Suppressor macrophage (primary cell): ENCODE measurements at places on chromosomes 2 and 18.

DNA sequence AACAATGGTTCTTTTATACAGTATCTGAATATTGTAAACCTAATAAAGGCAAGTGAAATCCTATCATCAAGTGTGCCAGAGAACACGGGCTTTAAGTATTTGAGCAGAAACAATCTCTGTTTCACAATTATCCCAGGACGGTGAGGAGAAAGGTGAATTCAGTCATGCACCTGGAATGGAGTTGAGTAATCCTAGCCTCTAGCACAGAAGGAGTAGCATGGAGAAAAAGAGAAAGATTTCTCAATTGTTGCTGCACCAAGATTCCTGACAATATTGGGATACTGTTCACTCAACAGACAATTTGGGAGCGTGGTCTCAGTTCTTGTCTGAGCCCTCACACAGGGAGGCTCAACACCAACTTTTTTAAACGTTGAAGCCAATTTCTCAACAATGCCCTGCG, 510.6 kb downstream of the SOX11 start:
- DNase-seq = no peak

- DNase-seq = no peak
These were observed 173.4 kb upstream of the SATB2 start for GRCh38 chr2:199631129-199631528.

DNA sequence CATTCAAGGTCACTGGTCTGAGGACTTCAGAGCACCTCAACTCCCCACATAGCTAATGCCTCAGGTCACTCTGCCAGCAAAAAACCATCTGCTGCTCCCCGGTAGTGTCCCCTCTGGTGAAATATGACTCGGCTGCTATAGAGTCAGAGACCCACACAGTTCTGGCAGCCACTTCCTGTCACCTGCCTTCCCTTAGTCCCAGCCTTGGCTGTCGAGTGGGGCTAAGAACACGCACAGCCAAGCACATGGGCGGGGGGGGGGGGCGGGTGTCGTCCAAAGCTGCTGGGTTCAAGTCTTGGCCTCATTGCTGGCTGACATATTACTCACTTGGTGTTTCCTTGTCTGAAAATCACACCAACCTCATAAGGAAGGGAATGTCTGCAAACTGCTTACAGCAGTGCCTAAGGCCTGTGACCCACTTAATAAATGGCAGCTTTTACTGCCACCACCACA, 37.5 kb downstream of the POLR1A start:
- peak; percentile 62 for DNase-seq

- no peak for DNase-seq
These were observed 1359.7 kb upstream of the NRXN1 start for GRCh38 chr2:52391621-52392020.

DNA sequence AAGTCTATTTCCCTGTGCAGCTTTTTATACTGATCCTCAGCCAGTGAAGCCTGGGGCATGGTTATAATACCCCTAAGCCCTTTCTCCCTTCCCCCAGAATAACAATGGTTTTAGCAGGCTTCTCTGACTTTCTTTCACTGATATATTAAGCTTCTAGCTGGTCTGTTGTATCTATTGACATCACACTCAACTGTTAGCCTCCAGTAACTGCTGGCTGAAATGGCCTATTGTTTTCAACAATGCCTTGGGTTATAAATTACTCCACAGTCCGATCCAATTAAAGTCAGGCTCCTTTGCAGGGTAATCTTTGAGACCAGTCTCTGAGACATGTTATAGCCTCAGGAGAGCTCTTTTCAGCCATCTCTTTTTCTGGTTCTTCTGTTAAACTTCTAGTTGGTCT, 2.9 kb upstream of the SLC9A4 start:
- DNase-seq = no peak

DNA sequence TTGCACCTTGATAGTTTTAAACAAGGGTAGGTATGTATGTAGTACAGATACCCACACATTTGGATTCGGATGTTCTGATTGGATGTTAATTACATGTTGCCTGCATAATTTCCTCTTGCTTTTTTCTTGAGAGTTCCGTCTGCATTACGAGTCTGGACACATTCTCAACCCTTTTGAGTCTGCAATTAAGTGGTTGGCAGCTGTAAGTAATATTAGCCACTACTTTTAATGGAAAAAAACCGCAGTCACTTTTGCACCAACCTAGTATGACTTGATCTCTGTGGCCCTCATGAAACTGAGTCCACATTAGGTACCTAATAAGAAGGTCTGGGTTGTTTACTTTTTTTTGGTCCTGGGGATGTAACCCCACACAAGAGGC, 217.3 kb downstream of the VAPA start:
- DNase-seq = no peak

GRCh38 chr18:8942909-8943545, 159.5 kb upstream of the NDUFV2 start:
- DNase-seq = peak; percentile 86

GRCh38 chr2:186108470-186108869, 369.9 kb downstream of the FSIP2 start:
- DNase-seq = no peak
